Left ventricle myocardium superior (tissue), 1 donor: ENCODE measurements at places on chromosomes 2 and 18.
A peak's percentile ranks its signal among the peaks of the same experiment; 100 is the strongest.

GRCh38 chr18:78579854-78580577 lies 399.6 kb upstream of the SALL3 start:
- DNase-seq = no peak

- no peak for DNase-seq
Observed at GRCh38 chr18:37586656-37587225, 21.1 kb upstream of the CELF4 start.

DNA sequence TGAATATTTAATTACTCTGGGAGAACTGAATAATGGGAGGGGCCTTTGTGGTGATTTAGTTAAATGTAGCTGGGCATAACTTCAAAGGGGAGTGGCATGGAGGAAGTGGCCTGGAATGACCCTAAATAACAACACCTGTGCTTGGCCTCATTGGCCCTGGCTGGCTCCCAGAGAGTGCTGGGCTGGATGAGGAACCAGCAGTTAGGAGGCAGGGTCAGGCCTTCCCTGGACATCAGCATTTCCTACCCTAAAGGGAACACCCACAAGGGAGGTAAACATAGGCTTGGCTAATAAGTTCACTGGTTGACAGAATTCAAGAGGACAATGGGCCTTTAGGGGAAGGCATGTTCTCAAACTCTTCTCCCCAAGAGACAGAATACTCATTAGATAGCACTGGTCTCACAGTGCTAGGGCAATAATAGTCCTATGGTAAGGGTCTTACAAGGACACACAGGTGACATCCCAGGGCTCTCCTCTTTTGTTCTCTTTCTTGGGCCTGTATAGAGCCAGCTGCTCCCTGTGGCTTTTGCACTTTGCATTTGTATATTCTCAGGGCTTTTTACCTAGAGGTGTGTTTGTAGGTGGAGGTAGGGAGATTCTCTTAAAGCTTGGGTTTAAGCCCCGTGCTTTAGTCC lies 106.8 kb downstream of the ZNF519 start:
- no peak for DNase-seq

DNA sequence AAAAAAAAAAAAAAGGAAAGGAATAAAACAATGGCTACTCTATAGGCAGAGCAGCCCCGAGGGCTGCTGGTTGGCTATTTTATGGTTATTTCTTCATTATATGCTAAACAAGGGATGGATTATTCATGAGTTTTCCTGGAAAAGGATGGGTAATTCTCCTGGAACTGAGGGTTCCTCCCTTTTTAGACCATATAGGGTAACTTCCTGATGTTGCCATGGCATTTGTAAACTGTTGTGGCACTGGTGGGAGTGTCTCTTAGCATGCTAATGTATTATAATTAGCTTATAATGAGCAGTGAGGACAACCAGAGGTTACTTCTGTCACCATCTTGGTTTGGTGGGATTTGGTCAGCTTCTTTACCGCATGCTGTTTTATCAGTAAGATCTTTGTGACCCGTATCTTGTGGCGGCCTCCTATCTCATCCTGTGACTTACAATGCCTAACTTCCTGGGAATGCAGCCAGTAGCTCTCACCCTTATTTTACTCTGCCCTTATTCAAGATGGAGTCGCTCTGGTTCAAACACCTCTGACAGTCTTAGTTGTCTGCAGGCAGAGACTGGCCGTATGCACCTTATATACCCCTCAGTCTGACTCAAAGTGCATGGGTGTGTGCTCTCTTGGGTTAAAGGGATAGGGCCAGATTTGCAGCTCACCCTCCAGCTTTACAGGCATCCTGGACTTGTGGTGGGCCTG lies 57.7 kb downstream of the HAUS1 start:
- no peak for DNase-seq

- DNase-seq = no peak
Observed at GRCh38 chr2:239225371-239225851, 175.4 kb downstream of the HDAC4 start.

- DNase-seq = peak; percentile 28
Observed at GRCh38 chr2:132911726-132912724, 242.0 kb upstream of the LYPD1 start.

GRCh38 chr2:44052584-44052983 lies 56.8 kb upstream of the LRPPRC start:
- no peak for DNase-seq

GRCh38 chr2:227853765-227854271 lies 17.6 kb upstream of the DAW1 start:
- no peak for DNase-seq

DNA sequence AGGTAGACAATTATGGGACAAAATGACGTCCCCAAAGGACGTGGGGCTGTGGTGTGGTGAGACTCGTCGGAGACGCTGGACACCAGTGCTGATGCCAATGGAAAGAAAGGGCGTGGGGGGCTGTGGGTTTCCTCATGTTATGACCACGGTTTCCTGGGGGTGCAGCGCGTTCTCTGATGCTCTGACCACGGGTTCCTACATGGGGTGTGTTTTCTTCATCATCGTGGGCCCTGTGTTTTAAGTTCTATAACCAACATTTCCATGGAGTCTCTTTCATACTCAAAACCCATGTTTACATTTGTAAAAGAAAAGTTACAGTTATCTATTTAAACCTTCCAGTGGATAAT lies 141.6 kb downstream of the RTP5 start:
- no peak for DNase-seq

- DNase-seq = no peak
Observed at GRCh38 chr2:191638079-191638801, 39.7 kb upstream of the NABP1 start.

- no peak for DNase-seq
Observed at GRCh38 chr2:39663187-39663930, 2.4 kb upstream of the TMEM178A start.

DNA sequence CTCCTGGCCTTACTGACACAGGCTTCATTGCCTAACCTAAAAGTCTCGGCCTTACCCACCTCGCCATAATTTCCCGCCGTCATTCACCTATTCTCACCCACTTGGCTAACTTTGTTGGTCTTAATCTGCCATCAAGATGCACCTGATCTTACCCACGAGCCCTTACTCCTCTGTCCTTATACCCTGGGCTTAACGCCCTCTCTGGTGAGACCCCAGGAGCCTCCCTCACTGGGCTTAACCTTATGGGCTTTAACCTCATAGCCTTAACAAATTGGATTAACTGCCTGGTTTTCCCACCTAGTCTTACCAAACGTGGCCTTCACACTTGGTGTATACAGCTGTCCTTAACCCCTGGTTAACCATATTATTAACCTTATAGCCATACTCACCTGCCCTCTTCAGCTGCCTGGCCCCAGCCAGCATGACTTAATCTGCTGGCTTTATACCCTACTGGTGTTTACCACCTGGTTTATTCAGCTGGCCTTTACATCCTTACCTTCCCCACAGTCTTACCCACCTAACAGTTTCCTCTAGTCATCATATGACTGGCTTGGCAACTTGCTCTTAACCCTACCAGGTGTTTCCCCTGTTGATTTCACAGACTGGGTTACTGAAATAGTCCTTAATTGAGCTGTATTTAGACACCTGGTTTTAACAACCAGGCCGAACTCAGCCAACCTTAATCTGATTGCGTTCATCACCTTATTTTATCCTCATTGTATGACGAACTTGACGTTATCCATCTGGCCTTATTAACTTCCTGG lies 132.0 kb upstream of the ZSWIM2 start:
- no peak for DNase-seq

DNA sequence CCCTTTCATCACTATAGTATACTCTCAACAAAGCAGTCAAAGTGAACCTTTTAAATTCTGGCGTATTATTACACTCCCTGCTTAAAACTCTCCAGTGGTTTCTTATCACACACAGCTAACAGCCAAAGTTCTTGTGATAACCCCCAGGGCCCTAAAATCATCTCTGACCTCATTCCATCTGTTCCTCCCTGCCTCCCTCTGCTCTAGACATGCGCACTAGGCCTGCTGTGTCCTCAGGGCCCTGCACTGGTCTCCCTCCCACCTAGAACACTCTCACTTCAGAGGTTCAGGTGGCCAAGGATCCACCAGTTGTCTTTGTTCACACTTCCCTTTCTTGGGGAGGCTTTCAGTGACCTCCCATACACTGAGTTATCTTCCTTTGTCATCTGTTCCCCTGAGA lies 603.4 kb downstream of the DSC3 start:
- no peak for DNase-seq

DNA sequence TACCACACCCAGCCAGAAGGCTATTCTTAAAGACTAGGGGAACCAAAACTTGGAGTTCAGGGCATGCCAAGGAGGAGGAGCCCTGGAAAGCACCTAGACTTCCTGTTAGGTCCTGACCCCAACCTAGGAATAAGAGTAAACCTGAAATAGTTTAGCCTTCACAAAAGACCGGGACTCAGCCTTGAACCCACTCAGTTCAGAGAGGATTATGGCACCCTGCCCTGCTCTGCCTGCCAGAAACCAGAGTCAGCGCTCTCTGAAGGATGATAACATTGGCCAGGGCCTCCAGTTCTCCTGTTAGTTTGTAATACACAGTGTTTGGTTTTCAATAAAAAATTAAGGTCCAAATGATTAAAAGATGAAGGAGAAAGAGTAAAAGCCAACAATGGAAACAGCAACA lies 96.4 kb downstream of the LDLRAD4 start:
- no peak for DNase-seq

DNA sequence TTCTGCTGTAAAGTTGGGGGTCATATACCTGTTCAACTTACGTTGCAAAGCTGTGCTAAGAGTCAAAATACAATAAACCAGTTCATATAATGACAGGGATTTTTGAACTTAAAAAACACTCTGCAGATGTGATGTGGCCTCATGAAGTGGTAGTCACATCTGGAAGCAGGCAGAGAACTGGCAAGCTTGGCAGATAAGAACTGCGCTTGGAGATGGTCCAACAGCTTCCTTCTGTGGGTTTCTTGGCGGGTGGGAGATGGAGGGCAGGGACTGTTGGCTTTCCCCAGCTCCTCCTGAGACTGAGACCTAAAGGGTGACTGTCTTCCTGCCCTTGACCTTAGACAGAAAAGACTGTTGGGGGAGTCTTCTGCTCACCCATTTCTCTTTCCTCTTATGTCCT lies 140.4 kb downstream of the CTIF start:
- no peak for DNase-seq

DNA sequence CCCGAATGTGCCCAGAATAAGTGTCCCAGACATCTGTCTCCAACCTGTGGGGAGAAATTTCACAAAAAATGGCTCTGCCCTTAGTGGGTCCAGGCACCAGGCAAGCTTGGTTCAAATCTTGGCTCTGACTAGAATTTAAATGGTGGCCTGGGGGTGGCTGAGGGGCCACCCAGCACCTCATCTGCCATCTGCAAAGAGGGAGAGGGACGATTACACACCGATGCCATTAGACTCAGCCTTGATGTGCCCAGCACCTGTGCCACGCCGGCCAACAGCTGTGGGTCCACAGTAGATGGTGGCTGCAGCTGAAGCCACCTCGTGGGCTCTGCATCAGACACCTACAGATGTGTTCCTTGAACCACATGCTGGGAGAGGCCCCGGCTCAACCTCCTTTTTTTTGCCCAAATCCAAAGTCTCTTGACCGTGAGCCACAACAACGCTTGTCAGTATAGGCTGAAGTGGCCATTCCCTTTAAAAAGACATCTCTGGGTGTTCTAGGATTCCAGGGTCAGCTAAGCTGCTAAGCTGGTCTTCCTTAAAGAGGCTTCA lies 222.0 kb upstream of the RAB6C start:
- no peak for DNase-seq

- DNase-seq = no peak
Observed at GRCh38 chr2:24887307-24887874, 32.6 kb downstream of the ADCY3 start.

GRCh38 chr2:52390651-52391050 lies 1358.7 kb upstream of the NRXN1 start:
- DNase-seq = no peak

DNA sequence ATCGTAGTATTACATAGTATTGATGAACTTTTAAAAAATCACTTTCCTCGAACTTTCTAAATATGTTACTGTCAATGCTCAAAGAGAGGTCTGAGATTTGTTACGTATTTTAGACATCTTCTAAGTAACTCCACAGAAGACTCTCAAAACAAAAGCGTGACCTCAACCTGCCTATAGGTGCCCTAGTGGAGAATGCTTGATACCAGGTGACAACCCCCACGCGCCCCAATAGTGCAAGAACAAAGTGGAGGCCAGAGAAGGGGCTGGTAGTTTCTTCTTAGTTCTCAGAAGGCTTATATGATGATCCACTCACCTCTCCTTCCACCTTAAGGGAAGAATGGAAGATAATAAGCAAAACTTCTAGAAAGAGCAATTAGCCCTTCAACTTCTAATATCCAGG lies 102.6 kb downstream of the ANKRD44 start:
- DNase-seq = no peak

- DNase-seq = no peak
Observed at GRCh38 chr2:48943436-48943835, 187.9 kb upstream of the LHCGR start.

GRCh38 chr2:178912416-178913048 lies 105.3 kb upstream of the TTN start:
- no peak for DNase-seq

DNA sequence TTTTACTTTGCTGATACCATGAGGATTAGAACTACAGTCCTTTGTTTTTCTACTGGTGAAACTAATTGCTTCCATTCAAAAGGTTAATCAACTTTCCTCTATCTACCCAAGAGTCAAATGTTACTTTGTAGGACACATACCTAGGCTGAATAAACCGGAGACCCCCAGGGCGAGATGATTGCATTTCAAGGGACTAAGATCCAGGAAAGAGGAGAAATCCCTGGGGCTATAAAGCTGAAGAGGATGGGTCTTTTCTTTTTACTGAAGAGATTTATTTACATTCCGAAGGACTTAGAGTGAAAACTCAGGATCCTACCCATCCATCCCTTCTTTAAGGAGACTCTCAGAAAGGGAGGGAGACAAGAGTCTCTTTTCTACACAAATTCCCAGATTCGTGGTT lies 331.9 kb downstream of the CDH19 start:
- no peak for DNase-seq

DNA sequence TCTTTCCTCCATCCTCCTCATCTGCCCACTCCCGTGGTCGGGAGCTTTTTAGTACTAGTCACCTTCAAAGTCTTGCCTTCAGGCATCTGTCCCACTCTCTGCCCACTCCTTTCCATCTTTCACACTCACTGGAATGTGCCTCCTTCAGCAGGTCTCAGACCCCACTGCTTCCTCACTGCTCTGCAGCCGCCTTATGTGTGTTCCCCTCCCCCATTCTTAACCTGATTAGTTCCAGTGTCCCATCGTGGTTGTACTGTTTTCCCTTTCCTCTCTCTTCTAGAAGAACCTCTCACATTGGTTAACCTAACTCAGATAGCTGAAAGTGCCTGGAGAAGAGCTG lies 3.0 kb downstream of the ARMC9 start:
- DNase-seq = no peak

GRCh38 chr2:216632952-216633615 lies at the start of gene IGFBP2:
IGFBP2 (plus strand) TSS chr2:216633420; CDS start chr2:216633524, 104 bp downstream.
- DNase-seq = peak; percentile 65

DNA sequence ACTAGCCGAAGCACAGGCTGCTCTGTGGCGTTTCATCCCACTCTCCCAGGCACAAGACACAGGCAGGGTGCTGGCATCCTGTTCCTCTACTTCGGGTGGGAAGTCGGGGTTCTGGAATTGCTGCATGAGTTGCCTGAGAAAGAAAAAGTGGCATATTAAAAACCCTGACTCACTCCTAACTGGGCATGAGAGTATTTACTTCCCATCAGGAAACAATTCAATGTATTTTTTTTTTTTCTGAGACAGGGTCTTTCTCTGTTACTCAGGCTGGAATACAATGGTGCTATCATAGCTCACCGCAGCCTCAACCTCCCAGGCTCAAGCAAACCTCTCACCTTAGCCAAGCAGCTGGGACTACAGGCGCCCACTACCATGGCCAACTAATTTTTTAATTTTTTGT lies 7.4 kb downstream of the ODC1 start:
- no peak for DNase-seq

- no peak for DNase-seq
Observed at GRCh38 chr2:124875627-124876244, 850.6 kb downstream of the CNTNAP5 start.
